Ovary (tissue), 10 donors: ENCODE measurements at places on chromosomes 16 and 17. TPM values are rescaled to one million over a fixed set of nuclear protein-coding genes. Genes with fewer than 3 reads are reported as not detected.
A peak's percentile ranks its signal among the peaks of the same experiment; 100 is the strongest.

The DNASE1L2 gene
- 0.72 TPM for total RNA-seq

The USP6 gene
- total RNA-seq: 1.2 TPM

The B4GALNT2 gene
- total RNA-seq: 0.03 TPM

- no peak overlapping the region for H3K4me3 ChIP-seq
- no peaks in the 10 kb centered on the region for H3K27me3 ChIP-seq
- DNase-seq: no peak
Observed at GRCh38 chr17:49555495-49556222, 20.0 kb upstream of the NXPH3 start.

The ABCC3 gene
- total RNA-seq: 4.2 TPM

GRCh38 chr17:66210208-66210574 is 18.3 kb upstream of the CEP112 start:
- no peaks in the 10 kb centered on the region for H3K36me3 ChIP-seq
- no peak overlapping the region for H3K4me3 ChIP-seq
- no peaks in the 10 kb centered on the region for H3K4me1 ChIP-seq
- no peak overlapping the region for H3K27ac ChIP-seq
- DNase-seq: no peak

The SSTR5 gene
- not detected for total RNA-seq

The TEX14 gene
- 0.24 TPM for total RNA-seq

GRCh38 chr17:41377546-41377945 is 4.6 kb downstream of the KRT34 start:
- no peaks in the 10 kb centered on the region for H3K27me3 ChIP-seq
- H3K4me1 ChIP-seq: peaks cover 7% of the 10 kb centered on the region
- H3K27ac ChIP-seq: no peak overlapping the region
- no peak for DNase-seq
- H3K4me3 ChIP-seq: no peak overlapping the region
- no peaks in the 10 kb centered on the region for H3K36me3 ChIP-seq

DNA sequence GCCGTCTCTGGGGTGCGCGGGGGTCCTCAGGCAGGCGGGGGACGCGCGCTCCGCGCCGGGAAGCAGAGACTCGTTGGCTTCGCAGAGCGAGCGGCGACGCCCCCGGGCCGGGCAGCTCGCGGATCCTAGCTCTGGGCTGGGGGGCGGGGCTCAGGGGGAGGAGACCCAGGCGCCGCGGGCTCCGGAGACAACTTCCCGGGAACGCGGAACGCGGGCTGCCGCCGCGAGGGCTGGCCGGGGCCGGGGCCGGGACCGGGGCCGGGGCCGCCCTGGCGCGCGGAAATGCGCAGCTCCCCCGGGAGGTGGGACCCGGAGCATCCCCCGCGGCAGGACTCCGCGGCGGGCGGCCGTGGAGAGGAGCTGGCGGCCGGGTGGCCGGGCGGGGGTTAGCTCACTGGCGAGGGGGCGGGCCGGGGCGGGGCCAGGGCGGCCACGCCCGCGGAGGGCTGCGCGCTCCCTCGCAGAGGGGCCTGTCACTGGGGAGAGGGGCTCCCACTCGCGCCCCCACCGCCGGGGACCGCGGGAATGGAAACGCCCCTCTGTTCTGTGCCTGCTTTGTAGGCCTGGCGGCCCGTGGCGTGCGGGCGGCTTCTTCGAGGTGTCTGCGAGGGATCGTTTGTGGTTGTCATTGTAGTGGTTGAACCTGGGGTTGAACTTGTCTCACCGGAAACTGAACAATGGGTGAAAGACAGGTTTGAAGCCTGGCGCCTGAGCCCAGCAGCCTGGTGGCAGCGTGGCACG is at the start of gene GAS7:
TSS of gene GAS7 (minus strand) at position 98 of the 741 bp plus-strand sequence.
- H3K36me3 ChIP-seq: no peaks in the 10 kb centered on the region
- H3K27ac ChIP-seq: no peak within 1 kb of the TSS
- peak; percentile 85 for DNase-seq
- H3K4me3 ChIP-seq: peak within 1 kb of the TSS; percentile 78
- peaks cover 3% of the 10 kb centered on the region for H3K4me1 ChIP-seq
- H3K27me3 ChIP-seq: no peaks in the 10 kb centered on the region

- no peaks in the 10 kb centered on the region for H3K4me1 ChIP-seq
- H3K4me3 ChIP-seq: no peak overlapping the region
- H3K27me3 ChIP-seq: no peaks in the 10 kb centered on the region
- H3K27ac ChIP-seq: no peak overlapping the region
- H3K36me3 ChIP-seq: no peaks in the 10 kb centered on the region
Observed at GRCh38 chr17:9226794-9227135, 205.5 kb downstream of the NTN1 start.

- H3K27me3 ChIP-seq: no peaks in the 10 kb centered on the region
- no peak for DNase-seq
- H3K4me1 ChIP-seq: peaks cover 2% of the 10 kb centered on the region
- no peaks in the 10 kb centered on the region for H3K36me3 ChIP-seq
- H3K27ac ChIP-seq: no peak overlapping the region
Observed at GRCh38 chr17:79915850-79916430, 76.7 kb upstream of the CBX4 start.
